ENCODE measurements at places on chromosomes 16 and 17.

GRCh38 chr16:81415751-81416150, 28.9 kb upstream of the CMIP start:
- DNase-seq = no peak

- DNase-seq = peak; percentile 27
Measured at GRCh38 chr17:29592850-29593551, at the start of gene ANKRD13B. ANKRD13B (plus strand) TSS chr17:29593132; CDS start chr17:29593622, 490 bp downstream.

DNA sequence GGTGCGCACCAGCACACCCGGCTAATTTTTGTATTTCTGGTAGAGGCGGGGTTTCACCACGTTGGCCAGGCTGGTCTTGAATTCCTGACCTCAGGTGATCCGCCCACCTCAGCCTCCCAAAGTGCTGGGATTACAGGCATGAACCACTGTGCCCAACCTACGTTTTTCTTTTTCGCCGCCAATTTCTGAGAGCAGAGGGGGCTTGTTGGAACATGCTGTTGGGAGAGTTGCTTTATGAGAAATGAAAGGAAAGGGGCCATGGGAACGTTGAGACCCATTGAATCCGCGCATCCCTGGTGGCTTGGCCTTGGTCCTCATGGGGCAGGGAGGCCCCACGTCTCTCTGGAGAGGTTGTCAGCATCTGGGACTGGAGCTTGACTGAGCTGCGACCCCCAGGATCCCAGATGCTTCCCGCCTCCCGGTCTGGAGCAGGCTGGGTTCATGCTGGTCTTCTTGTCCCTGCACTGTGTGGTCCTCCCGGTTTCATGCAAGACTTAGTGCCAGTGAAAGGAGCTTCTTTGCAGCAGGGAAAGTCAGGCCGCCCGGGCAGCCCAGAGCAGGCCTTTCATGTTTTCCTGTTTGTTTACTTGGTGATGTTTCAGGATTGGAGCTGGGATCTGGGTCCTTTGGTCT, 22.8 kb downstream of the CRISPLD2 start:
- DNase-seq = no peak

- DNase-seq = no peak
Measured at GRCh38 chr17:47735536-47736011, 2.5 kb downstream of the TBX21 start.

- DNase-seq = peak; percentile 96
Measured at GRCh38 chr16:19138601-19139000, 24.8 kb downstream of the ITPRIPL2 start.

GRCh38 chr17:48541036-48541576, 3.8 kb downstream of the HOXB2 start:
- no peak for DNase-seq

DNA sequence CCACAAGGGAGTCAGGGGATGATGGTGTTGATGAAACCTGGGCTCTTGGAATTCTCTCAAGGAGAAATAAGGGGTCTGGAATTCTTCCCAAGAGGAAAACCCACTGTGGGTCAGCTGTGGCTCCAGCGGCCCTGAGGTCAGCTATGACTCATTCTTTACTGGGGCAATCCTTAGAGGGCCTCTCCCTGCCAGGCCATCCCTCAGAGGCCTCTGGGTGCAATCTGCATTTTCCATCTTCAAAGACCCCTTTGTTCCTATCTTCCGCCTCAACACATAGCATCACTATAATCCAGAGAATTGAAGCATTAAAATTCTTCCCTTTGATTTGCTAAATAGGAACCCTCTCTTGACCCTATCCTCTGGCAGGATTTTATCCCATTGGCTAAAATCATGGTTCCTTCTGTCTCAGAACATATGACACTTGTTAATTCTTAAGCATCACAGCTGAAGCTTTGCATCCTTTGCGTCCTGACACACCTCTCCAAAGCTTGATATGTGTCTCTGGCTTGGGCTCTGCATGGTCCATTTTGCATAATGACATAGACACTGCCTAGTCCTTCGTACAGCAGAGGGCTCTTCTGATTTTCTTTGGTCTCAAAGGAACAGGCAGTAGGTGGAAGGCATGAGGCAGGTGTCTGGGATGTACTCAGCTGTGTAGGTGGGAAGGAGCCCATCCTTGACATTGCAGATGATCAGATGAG, 4.4 kb upstream of the KRT37 start:
- DNase-seq = no peak

DNA sequence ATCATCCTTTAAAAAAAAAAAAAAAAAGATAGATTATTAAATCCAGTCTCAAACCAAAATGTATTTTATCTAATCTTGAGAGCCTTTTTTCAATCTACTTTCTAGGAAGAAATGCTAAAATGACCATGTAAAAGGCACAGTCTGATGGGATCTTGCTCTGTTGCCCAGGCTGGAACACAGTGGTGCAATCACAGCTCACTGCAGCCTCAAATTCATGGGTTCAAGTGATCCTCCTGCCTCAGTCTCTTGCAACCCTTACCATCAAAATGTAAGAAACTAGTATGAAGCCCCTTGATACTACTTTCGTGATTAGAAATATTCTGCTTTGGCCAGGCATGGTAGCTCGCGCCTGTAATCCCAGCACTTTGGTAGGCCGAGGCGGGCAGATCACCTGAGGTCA, 70.8 kb downstream of the HELZ start:
- DNase-seq = no peak

- no peak for DNase-seq
Measured at GRCh38 chr16:57479205-57479975, 6.9 kb downstream of the DOK4 start.

GRCh38 chr17:63694950-63695773, 4.8 kb downstream of the LIMD2 start:
- no peak for DNase-seq

- no peak for DNase-seq
Measured at GRCh38 chr17:71458322-71458721, 662.5 kb upstream of the SOX9 start.

DNA sequence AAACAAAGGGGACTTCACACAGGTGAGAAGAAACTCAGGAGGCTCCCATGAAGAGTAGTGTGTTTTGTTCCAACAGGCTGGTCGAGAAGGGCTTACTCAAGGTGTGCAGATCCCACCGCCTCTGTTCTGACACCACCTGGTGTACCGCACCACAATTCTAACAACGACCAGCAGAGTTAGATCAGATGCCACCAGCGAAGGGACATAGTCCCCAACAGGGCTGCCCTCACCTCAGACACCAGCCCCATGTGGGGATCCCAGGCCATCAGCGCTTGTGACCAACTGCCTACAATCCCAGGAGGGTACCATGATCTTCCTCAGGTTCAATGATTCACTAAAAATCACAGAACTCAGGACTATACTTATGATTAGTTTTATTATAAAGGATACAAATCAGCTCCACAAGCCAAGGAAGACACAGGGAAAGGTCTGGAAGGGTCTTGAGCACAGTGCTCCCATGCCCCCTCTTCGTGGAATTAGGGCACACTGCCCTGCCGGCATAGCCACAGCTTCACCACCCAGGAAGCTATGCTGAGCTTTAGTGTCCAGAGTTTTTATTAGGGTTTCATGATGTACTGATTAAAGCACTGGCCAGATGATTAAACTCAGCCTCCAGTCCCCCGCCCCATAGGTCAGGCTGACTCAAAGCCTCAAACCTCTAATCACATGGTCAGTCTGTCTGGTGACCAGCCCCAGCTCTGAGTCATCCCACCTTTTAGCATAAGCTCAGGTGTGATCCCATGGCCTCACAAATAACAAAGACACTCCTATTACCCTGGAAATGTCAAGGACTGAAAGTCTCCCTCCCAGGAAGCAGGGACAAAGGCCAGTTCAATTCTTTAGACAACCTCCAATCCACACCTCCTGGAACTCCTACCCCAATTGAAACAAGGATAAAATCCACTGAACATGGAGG, 26.0 kb downstream of the TRIM25 start:
- no peak for DNase-seq

GRCh38 chr17:78390241-78391050, 12.0 kb downstream of the PGS1 start:
- DNase-seq = no peak

- no peak for DNase-seq
Measured at GRCh38 chr17:81335773-81336157, 40.7 kb upstream of the SLC38A10 start.

DNA sequence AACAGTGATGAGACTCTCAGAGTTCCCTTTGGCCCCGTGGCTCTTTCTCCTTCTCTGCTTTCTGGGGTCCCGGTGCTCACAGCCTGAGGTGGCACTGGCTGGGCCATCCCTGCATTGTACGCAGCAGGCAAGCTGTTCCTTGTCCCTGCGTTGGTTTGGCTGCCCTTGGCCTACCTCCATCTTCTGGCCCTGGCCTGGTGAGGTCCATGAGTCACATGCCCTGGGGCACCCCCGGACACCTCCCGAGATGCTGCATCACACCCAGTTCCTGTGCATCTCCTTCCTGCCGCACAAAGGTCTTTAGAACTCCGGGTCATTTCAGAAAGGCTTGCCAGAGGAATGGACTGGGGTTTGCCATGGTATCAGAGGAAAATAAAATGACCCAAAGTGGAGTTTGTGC, 9.5 kb downstream of the SULT1A2 start:
- no peak for DNase-seq

DNA sequence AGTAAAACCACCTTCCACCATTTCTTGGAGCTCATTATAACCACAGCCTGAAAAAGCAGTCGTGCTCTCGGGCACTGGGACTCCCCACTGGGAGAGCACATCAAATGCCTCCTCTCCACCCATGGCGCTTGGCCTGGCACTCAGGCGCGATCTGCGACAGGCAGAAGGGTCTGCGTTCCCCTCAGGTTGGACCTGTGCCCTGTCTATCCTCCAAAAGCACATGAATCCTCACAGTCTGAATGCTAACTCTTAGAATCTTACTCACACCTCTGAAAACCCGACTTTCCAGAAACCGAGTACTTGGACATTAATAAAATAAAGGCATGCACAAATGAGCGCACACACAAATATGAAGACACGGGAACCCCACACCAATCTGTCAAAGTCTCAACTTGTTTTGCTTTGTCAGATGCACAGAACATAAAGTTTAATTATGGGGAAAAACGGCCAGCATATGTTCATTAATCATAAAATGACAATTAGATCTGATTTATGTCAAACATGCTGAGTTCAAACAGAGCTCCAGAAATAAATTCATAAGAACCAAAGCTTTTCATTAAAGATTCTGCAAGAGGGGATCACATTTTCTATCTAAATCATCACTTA, 20.5 kb upstream of the FAAP100 start:
- DNase-seq = no peak

- no peak for DNase-seq
Measured at GRCh38 chr16:79169239-79169638, 431.3 kb downstream of the MAF start.

DNA sequence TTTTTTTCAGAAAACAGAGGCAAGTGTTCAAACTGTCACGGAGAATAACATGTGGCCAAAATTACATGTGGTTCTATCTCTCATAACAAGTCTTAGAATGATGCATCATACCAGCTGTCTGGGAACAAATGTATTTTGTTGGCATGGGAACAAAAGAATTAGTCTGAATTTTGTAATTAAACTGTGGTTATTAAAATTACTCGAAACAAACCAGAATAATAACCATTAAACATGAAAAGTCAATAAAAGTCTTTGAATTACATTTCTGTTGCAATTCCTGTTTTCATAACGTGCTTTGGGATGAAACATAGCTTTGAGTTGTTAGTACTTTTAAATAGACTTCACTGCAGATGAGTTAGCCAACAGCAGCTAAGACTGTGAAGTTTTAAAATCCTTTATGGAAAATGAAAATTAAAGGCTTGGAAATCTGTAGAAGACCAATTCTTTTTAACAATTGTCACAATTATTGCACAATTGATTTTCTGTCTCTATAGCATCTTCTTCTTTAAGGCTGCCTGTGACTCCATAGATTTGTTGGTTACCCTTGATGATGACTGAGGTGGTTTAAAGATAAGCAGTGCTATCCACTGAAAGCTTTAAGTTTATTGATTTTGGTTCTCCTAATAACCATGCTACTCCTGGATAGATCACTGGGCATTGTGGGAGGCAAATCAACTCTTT, 117.9 kb upstream of the AXIN2 start:
- DNase-seq = no peak

- no peak for DNase-seq
Measured at GRCh38 chr16:53964145-53964790, 260.3 kb downstream of the FTO start.

DNA sequence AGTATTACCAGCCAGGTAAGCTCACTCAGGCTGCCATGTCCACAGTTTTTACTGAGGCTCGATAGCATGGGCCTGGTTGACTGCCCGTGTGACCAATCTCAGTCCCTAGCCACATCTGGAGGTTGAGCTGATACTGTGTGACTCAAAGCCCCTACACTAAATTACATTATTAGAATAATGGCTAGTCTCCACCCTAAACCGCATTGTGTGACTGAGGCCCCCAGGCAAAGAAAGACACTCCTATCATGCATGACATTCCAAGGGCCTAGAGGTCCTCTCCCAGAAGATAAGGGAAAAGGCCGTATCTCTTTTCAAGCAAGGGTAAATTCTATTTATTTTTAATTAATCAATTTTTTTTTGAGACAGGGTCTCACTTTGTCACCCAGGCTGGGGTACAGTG, 505.3 kb downstream of the HAPSTR1 start:
- DNase-seq = no peak

DNA sequence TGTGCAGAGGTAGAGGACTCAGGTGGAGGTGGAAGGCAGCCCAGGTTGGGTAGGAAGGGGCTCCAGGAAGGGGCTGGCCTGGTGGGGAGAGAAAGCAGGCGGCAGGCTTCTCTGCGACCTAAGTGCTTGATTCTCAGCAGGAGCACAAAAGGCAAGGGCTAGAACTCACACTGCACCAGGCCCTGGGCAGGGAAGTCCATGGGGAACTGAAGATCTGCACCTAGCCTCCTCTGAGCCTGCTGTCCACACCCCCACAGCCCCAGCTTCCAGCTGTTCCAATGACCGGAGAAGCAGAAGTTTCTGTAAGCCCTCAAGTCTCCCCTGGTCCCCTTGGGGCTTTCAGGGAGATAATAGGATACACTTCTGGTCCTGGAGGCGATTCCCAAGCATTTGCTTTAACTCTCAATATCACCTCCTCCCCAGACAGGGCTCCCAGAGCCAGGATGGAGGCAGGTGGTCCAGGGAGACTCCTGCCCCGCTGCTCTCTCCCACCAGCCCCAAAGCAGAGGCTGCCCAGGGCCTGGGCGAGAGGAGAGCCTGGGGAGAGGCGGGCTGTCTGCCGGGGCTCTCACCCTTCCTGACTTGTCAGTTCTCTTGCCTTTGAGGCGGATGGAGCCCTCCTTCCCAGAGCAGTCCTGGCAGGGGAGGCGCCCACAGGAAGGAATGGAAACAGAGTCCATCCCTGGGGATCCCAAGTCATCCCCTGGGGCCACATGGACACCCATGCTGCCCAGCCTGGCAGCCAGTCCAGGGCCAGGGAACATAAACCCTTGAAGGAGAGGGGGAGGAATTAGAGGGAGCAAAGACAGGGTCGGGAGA, 126.0 kb downstream of the RBFOX3 start:
- DNase-seq = no peak

- no peak for DNase-seq
Measured at GRCh38 chr16:52265446-52265861, 281.5 kb downstream of the TOX3 start.

DNA sequence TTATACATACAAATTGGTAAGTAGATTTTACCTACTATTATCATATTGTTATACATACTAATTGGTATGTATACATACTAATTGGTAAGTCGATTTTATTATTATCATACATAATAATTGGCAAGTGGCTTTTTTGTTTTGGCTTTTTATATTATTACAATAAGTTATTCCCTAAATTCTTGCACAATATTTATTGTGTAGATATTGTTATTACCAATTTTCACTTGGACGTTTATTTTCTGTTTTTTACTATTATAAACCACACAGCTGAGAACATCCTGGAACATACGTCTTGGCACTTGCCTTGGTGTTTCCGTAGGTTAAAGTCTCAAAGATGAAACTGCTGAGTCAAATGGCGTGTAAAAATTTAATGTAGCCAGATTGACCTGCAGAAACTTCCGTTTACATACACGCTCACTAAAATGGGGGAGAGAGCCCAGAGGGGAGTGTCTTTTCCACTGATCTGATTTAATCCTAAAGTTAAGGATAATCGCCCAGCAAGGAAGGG, 18.9 kb downstream of the GNGT2 start:
- no peak for DNase-seq
